Left renal cortex interstitium (tissue), 4 donors: ENCODE measurements at places on chromosomes 7 and 10. TPM values are rescaled to one million over a fixed set of nuclear protein-coding genes. Genes with fewer than 3 reads are reported as not detected.

The TMEM139 gene
- 58.2 TPM for polyA plus RNA-seq

The ZNF239 gene
- 12.0 TPM for polyA plus RNA-seq

The CALY gene
- not detected for polyA plus RNA-seq

The NUPR2 gene
- 2.5 TPM for polyA plus RNA-seq

The CPN1 gene
- polyA plus RNA-seq, result 2.4 TPM

The CRYGN gene
- 4.4 TPM for polyA plus RNA-seq

The ANKRD1 gene
- polyA plus RNA-seq, result 0.88 TPM

The CALCR gene
- 0.90 TPM for polyA plus RNA-seq

The ST8SIA6 gene
- polyA plus RNA-seq, result 1.0 TPM

The EPHB4 gene
- 85.5 TPM for polyA plus RNA-seq

The CLDN3 gene
- 41.7 TPM for polyA plus RNA-seq

The TBXAS1 gene
- 29.8 TPM for polyA plus RNA-seq

- DNase-seq, result no peak
Measured at GRCh38 chr7:2037808-2038522, 194.8 kb downstream of the MAD1L1 start.

DNA sequence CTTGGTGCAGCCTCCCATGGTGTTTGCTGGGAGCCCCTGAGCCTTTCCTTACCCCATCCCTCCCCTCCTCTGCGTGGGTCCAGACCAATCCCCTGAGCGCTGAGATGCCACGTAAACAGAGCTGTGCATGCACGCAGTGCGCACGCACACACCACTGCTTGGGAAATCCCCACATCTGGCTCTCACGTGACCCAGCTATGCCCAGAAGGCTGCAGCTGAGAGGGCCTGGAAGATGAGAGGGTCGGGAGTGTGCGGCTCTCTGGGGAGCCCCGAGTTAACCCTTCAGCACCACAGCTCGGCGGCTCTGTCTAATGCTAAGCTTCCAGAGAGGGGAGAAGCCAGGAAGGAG lies 177.2 kb downstream of the SH3PXD2A start:
- no peak for DNase-seq

- no peak for DNase-seq
Measured at GRCh38 chr10:104332243-104333031, 5.8 kb downstream of the ITPRIP start.

GRCh38 chr10:11120711-11121110 lies 103.0 kb downstream of the CELF2 start:
- no peak for DNase-seq

GRCh38 chr7:130433301-130433700 lies 7.5 kb downstream of the CEP41 start:
- no peak for DNase-seq

DNA sequence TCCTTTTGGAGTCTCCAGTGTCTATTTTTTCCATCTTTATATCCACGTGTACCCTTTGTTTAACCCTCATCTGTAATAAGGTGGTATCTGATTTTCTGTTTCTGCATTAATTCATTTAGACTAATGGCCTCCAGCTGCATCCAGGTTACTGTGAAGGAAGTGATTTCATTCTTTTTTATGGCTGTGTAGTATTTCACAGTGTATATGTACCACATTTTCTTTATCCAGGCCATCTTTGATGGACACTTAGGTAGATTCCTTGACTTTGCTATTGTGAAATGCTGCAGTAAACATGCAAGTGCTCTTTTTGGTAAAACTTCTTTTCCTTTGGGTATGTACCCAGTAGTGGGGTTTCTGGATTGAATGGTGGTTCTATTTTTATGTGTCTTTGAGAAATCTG lies 128.0 kb upstream of the MTPN start:
- DNase-seq, result no peak

DNA sequence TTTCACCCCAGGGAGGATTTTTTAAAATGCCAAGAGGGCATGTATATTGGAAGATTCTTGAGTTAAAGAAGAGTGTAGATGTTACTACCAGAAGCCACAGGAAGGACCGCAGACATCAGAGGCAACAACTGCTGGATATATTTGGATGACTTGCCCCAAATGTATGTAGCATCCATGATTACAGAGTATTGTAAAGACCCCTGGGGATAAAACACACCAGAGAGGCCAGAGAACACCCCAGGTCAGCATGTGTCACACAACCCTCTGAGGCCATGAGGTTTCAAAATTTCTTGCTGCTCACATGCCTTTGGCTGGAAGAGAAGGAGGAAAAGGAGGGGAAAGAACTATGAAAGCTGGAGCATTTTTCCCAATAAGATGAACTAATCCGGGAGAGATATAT lies 108.0 kb upstream of the LSM8 start:
- no peak for DNase-seq

DNA sequence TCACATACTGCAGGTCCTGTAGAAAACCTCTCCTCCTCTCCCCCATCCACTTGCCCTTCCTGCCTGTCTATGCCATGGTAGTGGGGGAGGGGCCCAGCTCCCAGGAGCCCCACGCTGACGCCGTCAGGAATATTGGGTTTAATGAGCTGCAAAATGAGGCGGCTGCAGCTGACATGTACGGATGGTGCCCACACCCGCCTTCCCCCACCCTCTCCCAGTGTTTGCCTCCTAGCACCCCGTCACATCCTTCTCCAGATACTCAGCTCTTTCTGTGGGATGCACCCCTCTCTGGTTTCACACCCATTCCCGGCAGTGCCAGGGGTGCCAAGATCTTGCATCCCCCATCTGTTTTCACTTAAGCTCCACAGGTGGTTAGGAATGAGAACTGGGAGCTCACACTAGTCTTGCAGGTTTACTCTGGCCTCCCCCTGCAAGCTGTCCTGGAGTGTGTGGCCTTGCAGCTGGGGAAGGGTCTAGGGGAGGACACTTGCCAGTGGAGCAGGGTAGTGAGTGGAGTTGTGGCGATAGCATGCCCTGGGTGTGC lies 26.1 kb downstream of the GBX1 start:
- no peak for DNase-seq

DNA sequence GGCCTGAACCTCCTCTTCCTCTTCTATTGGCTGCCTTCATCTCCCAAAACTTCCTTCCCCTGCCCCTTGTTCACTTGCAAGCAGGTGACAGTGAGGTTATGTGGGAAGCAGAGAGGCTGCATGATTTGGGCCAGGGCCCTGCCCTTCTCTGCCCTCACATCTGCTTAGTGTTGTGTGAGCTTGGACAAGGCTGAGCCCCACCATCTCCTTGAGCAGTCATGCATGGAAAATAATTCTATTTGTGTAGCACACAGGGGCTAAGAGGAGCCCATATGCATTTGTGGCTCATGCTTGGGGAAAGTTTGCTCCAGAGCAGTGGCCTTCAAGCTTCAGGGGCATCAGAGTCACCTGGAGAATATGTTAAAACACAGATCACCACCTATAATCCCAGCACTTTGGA lies 26.8 kb upstream of the AQP1 start:
- no peak for DNase-seq

DNA sequence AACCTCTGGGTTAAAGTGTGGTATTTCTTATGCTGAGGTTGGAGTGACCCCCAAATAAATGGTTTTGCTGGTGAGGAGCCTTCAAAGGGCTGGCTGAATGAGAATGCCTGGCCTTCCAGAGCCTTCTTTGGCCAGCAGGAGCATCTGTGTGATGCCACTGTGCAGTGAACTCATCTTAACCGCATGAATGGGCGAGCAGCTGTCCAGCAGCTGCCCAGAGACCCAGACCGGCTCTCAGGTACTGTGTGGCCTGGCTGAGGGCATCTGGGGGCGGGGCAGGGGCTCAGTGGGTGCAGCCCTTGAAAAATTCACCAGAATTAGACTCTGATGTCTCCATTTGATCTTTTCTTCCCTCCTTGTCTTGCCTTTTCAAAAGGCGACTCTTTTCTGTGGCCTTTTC lies 59.0 kb downstream of the SYPL1 start:
- DNase-seq, result no peak

GRCh38 chr7:96484091-96484490 lies 162.2 kb upstream of the SLC25A13 start:
- DNase-seq, result no peak

DNA sequence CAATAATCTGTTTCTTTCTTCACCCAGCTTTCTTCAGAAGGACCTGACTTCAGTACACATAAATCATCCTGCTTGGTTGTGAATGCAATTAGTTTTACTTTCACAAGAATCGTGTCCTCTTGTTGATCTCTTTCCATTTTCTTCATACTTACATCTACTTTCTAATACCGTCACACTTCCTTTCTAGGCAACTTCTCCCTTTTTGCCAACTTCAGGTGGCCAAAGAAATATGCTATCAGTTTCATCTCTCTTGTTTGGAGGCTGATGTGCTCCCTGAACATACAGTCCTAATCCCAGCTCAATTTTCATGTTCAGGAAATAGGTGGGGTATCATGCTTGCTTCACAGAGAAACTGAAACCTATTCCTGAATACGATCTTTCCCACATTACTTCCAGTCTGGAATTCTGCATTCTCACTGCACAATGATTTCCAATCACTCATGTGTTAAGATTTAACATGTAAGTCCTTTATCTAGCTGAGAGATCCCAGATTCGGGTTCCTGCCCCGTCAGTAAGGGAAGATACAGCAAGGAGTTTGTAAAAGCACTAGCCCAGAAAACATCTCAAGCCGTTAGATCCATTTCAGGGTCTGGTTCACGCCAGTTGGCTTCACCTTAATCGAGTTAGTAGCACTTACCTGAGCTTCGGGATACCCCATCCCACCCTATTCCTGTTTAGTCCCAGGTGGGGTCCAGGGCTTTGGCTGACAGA lies 994 bp downstream of the SLC25A28 start:
- no peak for DNase-seq

DNA sequence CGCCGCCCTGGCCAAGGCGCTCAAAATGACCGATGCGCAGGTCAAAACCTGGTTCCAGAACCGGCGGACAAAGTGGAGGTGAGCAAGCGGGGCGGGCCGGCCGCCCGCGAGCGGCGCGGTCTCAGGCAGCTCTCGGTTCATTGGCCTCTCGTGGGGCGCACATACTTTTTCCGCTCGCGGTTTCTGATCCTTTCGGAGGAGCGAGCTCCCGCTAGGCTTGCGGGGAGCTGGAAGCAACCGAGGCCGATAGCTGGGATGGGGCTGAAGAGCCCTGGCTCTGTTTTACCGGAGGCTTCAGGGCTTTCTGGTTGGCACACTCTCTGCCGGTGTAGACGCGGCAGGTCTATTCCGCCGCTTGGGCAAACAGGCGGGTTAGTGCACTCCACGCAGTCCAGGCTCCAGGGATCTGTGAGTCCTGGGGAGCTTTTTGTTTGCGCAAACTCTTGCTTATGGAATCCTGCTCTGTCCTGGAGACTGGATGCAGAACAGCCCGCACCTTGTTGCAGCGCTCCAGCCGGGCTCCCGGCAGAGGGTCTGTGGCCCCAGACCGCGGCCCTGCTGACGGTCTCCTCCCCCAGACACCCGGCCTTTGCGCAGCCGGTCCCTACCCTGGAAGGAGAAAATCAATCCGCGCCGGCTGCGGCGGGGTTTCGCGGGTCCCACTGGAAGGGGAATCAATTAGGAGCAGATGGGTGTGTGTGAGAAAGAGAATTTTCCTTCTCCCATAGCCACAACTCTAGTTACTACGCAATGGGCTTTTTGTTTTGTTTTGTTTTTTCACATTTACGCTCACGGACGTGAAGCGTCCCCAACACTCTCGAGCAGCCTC lies 3.4 kb downstream of the TLX1 start:
- DNase-seq, result no peak

GRCh38 chr7:151437866-151438516 lies 1.9 kb downstream of the CRYGN start:
- DNase-seq, result no peak

GRCh38 chr7:24980534-24981170 lies 674 bp upstream of the OSBPL3 start:
- no peak for DNase-seq

DNA sequence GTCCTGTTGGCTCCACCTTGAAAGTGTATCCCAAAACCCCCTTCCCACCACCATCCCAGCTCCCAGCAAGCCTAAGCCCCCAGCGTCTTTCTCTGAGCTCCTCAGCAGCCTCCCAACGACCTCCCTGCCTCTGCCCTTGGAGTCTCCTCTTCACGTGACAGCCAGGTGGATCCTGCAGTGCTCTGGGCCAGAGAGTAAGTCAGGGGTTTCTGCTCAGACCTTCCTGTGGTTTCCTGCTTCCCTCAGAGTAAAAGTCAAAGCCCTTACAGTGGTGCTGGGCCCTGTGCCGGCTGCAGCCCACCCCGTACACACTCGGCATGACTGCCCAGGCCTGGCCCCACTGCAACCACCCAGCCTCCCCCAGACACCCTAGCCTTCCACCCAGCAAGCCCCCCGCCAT lies 51.9 kb downstream of the OAT start:
- no peak for DNase-seq

GRCh38 chr10:15485684-15486316 lies 114.7 kb upstream of the FAM171A1 start:
- DNase-seq, result no peak
